ENCODE measurements at places on chromosomes 13 and 19.

GRCh38 chr13:100392709-100393630 lies 195.6 kb downstream of the GGACT start:
- DNase-seq: peak; percentile 95

- no peak for DNase-seq
Measured at GRCh38 chr13:93397619-93398018, 171.0 kb downstream of the GPC6 start.

DNA sequence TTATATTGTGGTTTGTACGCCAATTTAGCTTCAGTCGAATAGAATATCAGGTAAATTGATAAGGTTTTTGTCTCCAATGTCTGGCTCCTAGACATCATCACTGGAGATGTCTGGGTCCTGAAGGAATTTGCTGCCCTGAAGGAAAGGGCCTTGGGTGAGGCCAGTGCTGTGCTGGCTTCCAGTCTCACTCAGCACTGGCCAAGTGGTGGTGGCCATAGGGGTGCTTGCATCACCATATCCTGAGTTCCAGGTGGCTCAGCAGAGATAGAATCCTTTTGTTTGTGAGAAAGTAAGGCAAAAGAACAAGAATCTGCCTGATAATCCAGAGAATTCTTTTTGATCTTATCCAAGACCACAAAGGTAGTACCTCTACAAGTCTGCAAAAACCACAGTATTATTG lies 39.1 kb downstream of the UQCRFS1 start:
- DNase-seq: no peak

DNA sequence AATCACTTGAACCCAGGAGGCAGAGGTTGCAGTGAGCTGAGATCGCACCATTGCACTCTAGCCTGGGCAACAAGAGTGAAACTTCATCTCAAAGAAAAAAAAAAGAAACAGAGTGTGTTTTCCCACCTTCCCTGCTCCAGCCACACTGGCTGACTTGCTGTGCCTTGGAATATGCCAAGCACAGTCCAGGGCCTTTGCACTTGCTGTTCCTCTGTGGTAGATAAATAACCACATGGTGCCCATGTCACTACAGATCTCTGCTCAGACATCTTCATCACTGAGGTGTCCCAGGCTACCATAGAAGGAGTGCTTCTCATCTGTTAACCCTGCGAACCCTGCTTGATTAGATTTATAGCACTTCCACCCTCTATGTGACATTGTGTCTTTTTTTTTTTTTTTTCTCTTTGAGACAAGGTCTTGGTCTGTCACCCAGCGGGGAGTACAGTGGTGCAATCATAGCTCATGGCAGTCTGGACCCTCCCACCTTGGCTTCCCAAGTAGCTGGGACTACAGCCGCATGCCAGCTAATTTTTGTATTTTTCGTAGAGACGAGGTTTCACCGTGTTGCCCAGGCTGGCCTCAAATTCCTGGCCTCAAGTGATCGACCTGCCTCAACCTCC lies 10.4 kb downstream of the SMARCA4 start:
- no peak for DNase-seq

DNA sequence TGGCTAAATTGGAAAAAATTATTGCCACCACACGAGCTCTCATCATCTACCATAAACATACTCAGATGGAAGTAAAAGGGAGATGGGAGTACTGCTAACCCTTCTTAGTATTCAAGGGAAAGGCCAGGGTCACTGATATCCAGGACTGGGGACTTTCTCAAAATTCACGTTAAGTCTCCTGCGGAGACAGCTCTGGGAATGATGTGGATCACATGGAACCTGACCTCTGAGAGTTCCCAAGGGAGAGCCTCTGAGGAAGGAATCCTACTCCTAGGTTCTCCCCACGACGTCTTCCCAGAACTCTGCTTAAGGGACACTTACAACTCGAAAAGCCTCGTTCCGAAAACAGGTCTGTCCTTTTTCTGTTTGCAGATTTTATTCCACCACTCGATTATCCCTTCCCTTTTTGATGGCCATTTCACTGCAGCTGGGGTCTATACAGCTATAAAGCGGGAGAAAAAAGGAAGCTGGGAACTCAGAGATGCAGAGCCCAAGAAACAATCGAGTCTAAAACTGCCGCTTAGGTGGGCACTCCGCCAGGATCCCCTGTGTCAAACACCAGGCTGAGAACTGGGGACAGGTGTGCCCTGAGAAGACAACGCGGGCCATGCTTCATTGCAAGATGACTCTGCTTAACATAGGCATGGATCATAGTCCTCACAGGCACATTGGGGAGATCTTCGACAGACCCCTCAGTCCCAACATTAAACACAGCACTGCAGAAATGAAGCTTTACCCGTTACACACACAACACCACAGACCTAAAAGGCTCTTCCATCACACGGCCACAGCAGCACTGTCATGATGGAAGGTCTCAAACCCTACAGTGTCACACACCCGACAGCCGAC lies 823 bp upstream of the ZNF567 start:
- no peak for DNase-seq

DNA sequence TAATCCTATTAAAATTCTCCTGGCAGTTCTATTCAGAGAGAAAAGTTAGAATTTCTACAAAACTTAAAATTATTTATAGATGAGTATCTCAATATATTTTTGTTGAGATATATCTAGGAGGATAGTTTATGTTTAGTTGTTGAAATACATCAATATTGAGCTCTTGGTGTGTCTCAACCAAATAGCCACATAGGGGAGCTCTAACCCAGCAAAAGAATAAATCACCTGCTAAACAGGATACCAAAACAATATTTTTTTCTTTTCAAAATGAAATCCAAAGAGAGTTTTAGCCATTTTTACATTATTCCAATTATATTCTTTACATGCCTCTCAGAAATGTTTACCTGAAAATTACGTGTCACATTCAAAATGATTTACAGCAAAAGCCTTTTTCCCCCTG lies 954.7 kb downstream of the SLITRK6 start:
- no peak for DNase-seq

DNA sequence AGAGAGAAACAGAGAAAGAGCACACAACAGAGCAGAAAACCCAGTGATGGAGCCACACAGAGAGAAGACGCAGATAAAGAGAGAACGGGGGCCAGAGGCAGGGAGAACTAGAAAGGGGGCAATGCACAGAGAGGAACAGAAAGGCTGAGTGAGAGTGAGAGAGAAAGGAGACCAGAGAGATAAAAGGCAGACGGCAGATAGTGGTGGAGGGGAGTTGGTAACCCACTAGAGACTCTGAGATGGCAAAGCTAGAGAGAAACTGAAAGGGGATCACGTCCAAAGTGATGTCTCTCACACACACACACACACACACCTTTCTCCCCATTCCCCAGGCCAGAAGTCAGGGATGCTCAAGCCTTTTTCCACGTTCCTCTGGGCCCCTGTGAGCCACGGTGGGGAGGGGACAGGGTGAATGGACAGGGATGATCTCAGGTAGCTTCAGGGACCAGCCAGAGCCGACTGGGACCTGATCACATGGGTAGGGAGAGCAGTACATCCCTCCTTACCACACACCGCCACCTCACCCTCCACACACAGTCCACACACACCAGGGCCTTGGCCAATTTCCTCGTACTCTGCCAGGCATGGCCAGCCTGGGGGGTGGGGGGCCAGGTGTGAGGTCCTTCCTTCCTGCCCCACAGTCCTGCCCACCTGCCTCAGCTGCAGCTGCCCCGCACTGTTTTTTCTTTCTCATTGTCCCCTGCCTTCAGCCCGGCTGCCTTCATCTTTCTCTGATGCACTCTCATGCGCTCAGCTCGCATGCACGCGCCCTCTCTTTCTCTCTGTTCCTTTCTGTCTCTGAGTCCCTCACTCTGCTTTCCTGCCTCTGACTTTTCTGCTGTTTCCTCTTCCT lies 22.5 kb upstream of the POU2F2 start:
- DNase-seq: no peak
